ENCODE measurements at places on chromosomes 4 and X.

DNA sequence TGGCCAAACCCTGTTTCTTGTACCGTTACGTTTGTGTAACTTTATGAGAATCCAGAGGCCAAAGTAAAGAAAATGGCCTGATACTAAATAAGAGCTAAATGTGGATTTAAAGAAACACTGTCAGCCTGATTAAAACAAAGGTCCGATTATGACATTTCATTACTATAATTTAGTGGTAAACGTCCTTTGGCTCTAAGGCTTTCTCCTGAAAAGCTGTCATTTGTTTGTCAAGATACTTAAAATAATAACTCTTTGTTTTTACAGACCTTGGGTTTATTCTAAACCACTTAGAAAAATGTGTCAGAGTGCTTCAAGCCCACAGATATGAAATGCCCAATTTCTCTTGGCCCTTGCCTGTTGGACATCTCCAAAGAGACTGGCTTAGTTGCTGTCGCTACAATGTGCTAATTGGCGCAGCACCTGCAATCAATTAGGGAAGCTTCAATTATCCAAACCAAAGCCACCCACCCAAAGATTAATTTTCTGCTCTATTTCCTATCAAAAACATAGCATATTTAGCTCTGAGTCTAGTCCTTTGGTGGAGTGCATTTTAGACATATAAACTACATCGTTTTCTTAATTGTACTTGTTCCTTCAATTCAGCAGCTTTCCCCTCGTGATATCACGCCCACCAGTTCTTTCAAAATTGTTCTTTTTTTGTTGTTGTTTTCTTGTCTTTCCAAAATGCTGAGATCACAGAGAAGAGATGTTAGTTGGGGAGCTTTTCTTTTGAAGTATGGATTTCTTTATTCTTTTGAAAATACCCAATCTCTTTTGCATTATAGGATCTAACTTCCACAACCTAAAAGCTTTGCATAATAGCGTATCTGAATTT, 13.6 kb downstream of the SMIM20 start:
- DNase-seq = no peak

- no peak for DNase-seq
Observed at GRCh38 chr4:135269125-135269890, 1067.7 kb upstream of the PABPC4L start.

DNA sequence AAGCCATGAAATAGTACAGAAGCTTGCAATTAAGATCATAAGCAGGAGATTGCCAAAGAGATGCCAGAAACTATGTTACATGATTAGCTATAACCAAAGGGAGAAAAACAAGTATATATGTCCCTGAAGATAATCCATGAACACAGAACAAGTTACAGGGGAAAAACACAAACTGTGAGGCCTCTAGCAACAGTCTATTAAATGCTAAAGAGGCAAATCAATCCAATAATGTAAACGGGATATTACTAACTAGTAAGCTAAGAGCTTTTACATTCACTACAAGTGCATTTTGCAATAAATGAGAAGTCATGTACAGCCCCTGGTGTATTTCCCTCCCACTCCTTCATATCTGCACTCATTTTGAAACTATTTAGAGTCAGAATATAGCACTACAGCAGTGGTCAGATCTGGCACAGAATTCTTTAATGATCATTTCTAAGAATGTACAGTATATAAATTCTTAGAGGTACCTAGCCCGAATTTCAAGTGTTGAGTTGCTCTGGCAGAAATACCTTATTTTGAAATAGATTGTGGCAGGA, 449.8 kb upstream of the SMIM31 start:
- DNase-seq = no peak

DNA sequence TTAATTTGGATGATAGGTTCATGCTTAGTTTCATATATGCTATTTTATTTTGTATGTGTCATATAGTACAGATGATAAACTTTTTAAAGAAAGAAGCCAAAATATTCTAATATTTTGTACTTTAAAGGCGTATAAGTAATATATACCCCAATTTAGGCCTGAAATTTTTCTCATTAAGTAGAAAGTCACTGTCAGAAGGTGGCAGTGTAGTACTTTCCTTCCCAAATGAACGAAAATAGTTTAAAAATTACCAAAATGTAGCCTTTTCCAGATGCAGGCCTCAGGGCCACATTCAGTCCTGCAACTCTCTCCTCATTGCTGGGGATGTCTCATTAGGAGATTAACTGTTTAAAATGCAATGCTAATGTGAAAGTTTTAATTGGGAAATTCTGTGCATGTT, 1263.6 kb downstream of the C4orf33 start:
- no peak for DNase-seq

DNA sequence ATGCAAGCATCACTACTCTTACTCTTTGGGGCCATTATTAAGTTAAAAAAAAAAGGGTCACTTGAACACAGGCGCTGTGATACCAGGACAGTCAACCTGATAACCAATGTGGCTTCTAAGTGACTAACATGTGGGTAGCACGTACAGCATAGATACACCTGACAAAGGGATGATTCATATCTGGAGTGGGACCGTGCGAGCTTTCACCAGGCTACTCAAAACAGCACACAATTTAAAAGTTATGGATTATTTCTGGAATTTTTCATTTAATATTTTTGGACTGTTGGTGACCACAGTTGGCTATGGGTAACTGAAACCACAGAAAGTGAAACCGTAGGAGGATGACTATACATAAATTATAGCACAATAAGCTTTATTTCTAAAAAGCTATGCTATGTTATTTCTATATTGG, 113.8 kb upstream of the STIM2 start:
- peak; percentile 54 for DNase-seq
